ENCODE measurements at places on chromosomes 4 and X.

GRCh38 chr4:188841523-188841922, 702.3 kb downstream of the TRIML1 start:
- DNase-seq = no peak

DNA sequence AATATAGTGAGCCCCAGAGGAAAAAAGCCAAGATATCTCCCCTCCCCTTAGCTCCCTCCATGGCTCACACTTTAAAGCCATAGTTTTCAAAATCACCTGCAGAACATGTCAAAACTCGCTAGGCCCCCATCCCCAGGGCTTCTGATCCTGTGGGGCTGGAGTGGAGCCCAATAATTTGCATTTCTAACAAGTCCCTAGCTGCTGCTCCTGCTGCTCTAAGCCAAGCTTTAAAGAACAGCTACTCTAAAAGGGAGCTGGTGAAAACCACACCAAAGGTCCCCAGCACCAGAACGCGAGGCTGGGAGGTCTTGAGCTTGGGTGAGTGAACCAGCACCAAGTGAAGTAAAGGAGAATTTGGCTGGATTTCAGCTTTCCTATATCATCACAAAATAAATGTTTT, 237.1 kb downstream of the ZNF674 start:
- DNase-seq = no peak

GRCh38 chr4:108331905-108332632, 163.3 kb upstream of the LEF1 start:
- no peak for DNase-seq

- DNase-seq = no peak
Observed at GRCh38 chr4:83389037-83389720, 54.5 kb upstream of the HPSE start.

- DNase-seq = peak; percentile 3
Observed at GRCh38 chrX:44871931-44872820, 812 bp upstream of the KDM6A start.

GRCh38 chrX:39453889-39454621, 643.7 kb downstream of the BCOR start:
- peak; percentile 13 for DNase-seq
